ENCODE measurements at places on chromosomes 2 and 18.

DNA sequence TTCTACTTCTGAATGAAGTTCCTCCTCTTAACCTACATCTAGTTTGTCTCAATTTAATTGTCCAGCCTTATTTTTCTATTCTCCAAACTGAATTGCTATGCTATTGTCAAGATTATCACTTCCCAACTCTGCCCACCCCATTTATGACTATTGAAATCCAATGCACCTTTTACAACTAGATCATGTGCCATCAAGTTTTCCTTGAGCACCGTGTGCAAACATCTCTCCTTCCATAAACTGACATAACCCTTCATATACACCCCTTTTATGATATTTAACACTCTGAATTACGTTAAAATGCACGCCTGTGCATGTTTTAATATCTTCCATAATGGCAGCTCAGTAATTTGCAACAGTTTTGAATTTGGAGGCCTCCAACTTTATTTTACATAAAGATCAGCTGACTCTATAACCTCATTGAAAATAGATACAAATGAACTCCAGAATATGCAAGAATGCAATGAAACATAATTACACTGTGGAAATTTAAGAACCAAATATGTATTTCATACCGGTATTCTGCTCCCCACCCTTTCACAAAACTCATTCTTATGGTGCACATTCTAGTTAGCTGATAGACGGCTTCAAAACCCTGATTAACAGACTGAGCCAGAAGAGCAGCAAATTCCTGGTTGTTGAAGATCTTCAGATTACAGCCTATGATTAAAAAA lies 85.5 kb downstream of the SMAD2 start:
- no peak for DNase-seq

DNA sequence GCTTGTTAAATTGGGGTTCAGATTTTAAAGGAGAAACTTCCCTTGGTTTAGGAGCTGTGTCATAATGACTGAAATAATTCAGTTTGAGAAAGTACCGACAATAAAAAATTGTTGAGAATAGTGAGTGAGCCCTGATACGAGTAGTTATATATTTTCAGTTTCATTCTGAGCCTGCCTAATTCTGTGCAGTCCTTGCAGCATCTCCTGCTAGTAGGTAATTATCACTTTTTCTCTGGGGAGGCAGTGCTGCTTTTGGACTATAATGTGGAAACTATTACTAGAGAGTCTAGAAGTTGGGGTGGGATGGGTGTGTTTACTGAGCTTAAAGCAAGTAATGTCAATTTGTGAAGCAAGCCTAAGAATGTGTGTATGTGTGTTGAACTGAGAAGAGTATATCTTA lies 21.7 kb downstream of the ZNF638 start:
- DNase-seq, result no peak

- no peak for DNase-seq
Measured at GRCh38 chr2:116074161-116074560, 1631.7 kb downstream of the DPP10 start.

- DNase-seq, result no peak
Measured at GRCh38 chr2:108965540-108966289, 23.3 kb downstream of the EDAR start.

DNA sequence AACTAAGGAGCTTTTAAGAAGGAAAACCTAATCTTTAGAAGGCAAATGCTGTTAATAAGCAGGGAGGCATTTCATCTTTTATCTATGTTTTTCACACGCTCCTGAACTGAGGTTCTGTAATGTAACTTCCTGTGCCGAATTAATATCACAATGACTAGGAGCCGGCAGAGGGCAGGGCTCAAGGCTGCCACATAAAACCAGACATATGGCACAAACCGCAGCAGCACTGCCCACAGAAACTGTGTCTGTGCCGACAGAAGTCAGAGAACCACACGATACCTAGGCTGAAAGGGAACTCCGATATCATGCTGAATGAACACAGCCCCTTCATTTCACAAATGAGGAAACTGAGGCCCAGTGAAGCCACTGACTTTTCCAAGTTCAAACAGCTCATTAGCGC lies 112.1 kb downstream of the EIPR1 start:
- no peak for DNase-seq
